Stimulated activated CD4-positive, alpha-beta T cell treated with anti-CD3 and anti-CD28 coated beads, Interleukin-1b, Interleukin-23, amount 100 ng/mL, for 1 hour (primary cell): ENCODE measurements at places on chromosomes 4 and X.

GRCh38 chr4:141301216-141301615 lies 80.5 kb downstream of the ZNF330 start:
- no peak for DNase-seq

- DNase-seq = no peak
Measured at GRCh38 chrX:53813670-53814440, 127.3 kb upstream of the HUWE1 start.

GRCh38 chr4:153260553-153261300 lies 56.5 kb downstream of the TRIM2 start:
- DNase-seq = no peak

- no peak for DNase-seq
Measured at GRCh38 chr4:42489095-42489494, 91.8 kb downstream of the SHISA3 start.

GRCh38 chr4:150145946-150146340 lies 67.7 kb downstream of the DCLK2 start:
- no peak for DNase-seq

DNA sequence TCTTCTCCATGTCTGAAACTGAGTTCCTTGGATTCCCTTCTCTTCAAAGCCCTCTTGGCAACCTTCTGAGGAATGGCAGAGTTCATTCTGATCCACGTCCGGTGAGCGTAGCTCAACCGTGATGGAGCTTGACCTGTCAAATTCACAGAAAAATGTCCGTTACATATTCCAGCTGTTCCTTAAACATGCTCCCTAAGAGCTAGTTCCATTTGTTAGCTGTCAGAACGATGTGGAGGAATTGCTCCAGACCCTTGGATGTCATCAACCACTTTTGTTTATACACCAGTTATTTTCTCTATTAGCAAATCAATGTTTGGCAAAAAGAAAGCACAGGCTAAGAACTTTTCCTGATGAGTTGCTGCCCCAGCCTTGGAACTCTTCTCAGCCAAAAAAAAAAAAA lies 50.1 kb downstream of the NHS start:
- no peak for DNase-seq

- no peak for DNase-seq
Measured at GRCh38 chrX:72121383-72121782, 10.3 kb downstream of the RTL5 start.

DNA sequence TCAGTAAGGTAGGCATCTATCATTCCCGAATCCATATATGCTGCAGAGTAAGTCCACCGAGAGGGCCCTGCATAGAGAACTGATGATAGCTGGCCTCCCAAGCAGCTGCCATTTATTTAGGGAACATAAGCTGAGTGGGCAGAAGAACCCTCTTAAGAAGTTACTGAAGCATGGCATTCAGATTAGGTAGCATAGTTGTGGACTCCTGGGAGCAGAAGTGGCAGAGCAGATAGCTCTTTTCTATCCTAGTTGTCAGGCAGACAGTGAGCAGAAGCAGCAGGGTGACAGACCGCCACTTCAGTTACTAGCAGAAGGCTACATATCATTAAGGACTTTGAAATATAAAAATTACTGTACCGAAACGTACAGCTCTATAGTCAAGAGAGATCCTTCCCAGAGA lies 454.7 kb downstream of the PPP4R3C start:
- DNase-seq = no peak

DNA sequence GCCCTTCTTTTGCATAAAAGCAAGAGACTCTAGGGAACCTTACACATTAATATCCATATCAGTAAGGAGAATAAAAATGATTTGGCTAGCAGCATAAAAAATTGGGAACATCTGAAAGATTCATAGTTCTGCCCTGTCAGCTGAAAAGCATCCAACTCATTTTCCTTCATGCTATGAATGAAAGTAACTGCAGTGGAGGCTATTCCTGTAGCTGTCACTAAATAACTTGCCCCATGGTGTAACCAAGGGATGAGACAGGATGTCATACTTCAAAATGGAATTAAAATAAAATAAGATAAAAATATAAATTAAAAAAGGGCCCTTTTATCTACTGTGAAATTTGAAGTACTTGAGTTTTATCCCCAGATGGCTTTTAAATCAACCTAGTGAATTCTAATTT lies 878.8 kb downstream of the C4orf33 start:
- no peak for DNase-seq

DNA sequence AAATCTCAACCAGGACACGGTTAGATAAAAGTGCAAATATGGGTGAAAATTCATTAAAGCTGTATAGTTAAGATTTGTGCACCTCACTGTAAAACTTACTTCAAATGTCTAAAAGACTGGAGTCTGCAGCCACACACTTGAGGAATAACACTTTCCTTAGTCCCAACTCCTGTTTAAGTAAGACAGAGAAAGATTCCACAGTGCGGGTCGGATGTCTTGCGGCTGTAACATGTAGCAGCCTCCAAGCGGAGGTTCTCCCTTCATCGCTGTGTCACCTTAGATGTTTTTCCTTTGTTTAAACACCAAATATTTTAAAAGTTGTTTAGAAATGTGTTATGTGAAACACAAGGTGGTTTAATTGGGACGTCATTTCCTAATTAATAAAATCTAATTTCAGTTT lies 905 bp upstream of the MAEA start:
- no peak for DNase-seq

GRCh38 chr4:71882113-71882841 lies 98.4 kb upstream of the GC start:
- DNase-seq = no peak

DNA sequence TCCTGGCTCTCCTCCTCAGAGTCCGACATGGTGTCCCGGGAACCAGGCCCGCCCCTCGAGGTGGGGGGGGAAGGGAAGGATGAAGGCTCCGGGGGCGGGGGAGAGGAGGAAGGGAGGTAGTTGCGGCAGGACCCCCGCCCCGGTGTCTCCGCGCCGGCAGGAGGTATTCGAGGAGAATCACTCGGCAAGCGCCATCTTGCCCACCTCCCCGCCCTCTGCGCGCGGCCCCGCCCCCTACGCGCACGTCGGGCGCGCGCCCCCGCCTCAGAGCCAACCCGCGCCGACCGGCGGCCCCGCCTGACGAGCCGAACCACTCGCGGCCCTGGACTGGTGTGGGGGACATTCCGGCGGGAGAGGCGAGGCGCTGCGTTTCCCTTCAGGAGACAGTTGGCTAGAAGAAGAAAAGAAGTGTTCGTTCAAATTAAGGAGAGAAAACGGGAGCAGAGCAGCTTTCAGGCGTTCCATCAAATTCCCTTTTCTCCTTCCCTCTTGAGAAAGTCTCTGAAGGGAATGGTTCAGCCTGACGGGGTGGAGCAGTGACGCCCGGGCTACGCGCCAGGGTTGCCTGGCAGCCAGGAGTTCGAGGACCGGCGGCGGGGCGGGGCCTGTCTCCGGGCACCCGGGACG lies at the start of gene RAB28:
Gene RAB28, minus strand, starts transcription at position 219 of the 627 bp plus-strand sequence.
- DNase-seq = peak; percentile 87

DNA sequence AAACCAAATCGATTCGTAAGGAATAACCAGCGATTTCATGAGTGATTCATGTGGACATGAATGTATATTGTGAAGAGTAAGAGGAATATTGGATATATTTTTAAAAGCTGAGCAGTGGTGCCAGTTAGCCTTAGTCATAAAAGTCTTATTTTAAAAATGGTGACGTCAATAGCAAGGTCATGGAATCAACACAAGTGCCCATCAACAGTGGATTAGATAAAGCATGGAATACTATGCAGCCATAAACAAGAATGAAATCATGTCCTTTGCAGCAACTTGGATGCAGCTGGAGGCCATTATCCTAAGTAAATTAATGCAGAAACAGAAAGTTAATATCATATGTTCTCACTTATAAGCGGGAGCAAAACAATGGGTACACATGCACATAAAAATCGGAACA lies 89.0 kb upstream of the STOX2 start:
- DNase-seq = no peak

DNA sequence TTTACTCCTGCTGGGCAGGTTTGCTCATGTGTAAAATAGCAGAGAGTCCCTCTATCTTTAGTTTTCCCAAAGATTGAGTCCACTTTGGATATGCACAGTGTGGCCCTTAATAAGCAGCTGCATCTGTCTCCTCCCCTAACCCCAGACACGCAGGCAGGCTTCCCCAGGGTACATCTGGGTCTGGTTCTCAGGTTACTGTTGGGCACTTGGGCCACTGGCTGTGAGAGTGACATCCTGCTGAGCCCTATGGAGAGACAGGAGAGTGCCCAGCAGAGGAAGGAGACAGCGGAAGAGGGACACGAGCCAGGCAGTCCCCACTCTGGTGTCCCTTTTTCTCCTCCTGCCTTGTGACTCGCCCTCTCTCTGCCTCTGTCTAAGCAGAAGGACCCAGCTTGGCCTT lies 16.0 kb downstream of the XK start:
- DNase-seq = no peak

DNA sequence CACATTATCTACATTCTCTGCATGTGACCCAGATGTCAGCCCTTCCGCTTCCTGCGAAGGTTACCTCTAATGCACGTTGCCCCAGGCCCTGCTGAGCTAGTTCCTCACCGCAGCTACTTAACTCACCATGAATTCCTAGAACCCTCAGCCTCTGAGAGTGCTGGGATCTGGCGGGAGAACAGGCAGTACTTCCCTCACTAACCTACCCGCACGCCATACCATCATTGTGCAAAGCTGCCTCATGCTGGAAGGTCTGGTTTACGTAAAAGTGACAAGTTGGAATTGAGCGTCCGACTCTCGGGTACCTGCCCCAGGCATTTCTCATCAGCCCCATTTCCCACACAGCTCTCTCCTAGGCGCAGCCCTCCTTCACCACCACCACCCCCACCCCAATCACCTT lies 6.3 kb downstream of the SLC25A4 start:
- DNase-seq = no peak

DNA sequence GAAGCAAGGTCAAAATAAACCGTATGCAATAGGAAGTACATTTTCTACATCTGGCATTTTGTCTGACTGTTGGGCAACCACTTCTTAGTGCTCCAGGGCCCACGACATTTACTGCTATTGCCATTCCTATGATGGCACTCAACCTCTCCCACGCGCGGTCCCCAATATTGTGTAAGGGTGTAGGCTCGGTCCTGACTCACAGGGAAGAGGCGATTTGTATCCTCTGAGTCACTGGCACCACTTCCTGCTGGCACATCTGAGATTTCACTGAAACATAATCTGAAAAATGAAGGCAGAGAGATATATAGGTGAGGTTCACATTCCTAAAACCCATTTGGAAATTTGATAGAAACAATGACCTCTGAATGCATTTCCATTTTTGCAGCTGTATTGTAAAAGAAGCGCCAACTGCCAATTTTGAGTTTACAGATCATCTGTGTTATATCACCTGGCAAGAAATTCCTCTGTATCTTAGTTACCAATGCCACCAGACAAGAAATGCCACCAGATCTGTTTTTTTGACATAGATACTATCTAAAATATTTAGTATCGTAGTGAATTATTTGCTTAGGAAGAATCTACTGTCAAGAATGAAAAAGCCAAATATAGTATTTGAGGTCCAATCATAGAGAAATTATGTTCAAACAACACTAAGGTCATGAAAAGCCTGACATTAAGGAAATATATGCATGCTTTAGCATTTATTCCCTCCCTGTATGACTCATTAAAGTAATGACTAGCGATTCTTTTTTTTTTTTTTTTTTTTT lies 9.8 kb downstream of the EREG start:
- no peak for DNase-seq

DNA sequence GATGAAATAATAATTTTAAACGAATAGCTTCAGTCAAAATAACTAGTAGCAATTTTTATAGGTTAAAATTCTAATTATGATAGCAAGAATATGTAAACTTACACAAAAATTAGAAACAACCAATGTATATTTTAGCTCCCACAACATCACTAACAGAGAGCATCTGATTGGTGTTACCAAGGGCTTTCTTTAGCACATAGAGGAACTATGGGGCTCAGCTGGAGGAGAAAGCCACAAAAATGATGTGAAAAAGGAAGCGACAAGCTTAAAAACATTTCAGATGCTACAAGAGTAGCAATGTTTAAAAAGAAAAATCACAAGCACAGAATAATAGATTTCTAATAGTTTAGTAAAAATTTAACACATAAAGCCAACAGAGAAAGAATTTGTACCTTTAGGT lies 56.3 kb downstream of the ATP8A1 start:
- no peak for DNase-seq

DNA sequence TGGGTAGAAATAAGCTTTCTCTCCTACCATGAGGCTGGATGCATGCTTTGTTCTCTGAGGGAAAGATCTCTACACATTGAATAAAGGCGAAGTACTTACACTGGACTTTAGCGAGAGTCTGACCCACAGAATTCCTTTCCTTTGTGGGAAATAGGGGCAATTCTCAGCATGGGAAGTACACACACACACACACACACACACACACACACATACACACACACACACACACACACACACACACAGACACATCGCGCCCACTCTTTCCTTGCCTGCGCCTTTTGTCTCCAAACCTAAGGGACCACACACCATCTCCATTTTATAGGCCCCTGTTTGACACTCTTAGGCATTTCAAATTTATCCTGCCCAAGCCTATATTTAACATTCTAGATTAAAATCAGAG lies 83.8 kb downstream of the LUZP4 start:
- no peak for DNase-seq

DNA sequence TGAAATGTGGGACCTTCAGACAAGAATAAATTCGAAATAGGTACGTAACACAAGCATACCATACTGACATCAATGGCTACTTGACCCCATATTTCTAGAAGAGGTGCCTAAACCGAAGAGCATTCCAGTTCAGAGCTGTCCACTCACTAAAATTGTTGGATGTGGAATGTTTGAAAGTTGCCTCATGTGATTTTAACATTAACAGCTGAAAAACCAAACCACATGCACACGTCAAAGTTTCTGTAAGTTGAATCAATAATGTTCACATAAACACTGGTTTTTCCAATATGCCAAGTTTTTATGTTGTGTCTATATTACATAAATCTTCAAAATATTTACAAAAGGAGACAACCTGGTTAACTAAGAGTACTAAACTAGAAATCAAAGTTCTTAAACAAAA lies 3.5 kb downstream of the UBE2D3 start:
- no peak for DNase-seq

DNA sequence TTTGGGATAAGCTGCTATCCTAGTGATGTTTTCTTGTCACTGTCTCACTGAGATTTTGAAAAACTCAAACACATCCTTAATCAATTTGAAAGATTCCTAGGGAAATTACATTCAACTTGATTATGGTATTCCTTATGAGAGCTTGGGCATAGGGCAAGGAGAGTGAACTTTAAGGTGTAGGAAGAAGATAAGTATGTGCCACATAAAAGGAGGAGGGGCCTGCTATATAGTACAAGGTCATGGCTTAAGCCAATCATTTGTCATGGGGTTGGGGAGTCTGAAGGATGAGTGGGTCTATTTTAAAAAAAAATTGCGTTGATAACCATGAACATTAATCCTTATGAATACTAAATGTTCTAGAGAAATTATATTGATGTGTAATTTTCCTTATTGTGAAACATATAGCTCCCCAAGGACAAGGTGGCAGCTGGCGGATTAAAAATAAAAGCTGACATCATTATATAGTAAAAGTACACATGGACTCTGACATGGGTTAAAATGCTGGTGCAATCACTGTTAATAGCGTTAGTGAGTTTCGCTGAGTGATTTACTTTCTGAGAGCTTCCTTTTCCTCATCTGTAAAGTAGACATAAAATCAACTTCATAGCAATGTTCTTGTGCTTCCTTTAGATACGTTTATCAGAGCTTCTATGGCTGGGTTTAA lies 17.4 kb downstream of the GALNT7 start:
- DNase-seq = no peak
